ENCODE measurements at places on chromosomes 2 and 18. TPM values are rescaled to one million over a fixed set of nuclear protein-coding genes. Genes with fewer than 3 reads are reported as not detected.

GRCh38 chr18:12890964-12891363 lies 6.9 kb upstream of the PTPN2 start:
- no peak for DNase-seq

DNA sequence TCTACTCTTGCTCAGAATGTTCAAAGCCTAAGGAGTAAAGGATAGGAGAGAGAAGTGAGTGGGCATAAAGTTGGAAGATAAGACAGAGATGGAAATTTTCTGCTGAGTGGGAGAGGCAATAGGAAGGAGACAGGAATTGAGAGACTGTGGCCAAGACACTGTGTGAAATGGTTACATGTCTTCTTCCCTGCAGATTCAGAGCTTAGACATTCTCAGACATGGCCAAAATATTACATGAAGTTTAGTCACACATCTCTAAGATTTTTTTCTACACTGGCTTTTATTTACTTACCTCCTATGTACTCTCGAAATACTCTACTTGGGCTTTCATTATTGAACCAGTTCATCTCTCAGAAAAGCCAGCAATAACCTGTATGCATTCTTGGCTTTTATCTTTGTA lies 363.0 kb upstream of the FANCL start:
- no peak for DNase-seq

GRCh38 chr2:1082456-1083205 lies 132.0 kb downstream of the SNTG2 start:
- no peak for DNase-seq

SMYD1 gene
- total RNA-seq = not detected

CHRND gene
- total RNA-seq = not detected

GRCh38 chr2:174688079-174688478 lies 76.2 kb downstream of the CHRNA1 start:
- DNase-seq = no peak

RAB3GAP1 gene
- total RNA-seq = 41.5 TPM

DNA sequence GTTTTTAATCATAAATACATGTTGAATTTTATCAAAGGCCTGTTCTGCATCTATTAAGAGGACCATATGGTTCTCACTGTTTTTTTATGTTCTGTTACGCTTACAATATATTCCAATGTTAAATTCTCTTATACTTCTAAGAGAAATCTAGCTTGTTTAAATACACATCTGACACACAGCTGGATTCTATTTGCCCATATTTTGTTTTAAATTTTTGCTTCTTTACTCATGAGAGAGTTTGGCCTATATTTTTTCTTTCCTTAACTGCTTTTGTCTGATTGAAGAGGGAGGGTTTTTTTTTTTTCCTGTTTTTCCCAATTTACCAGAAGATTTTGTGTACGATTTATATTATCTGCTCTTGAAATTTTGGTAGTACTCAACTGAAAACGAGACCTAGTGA lies 34.9 kb downstream of the RNF144A start:
- DNase-seq = no peak

GRCh38 chr2:28318462-28319117 lies 74.1 kb upstream of the FOSL2 start:
- DNase-seq = no peak

GRCh38 chr2:63064197-63064596 lies 13.6 kb downstream of the OTX1 start:
- DNase-seq = no peak

GRCh38 chr18:14086458-14087231 lies 45.6 kb downstream of the ZNF519 start:
- DNase-seq = no peak

POTEI gene
- 7.0 TPM for total RNA-seq
